ENCODE measurements at places on chromosomes 1 and 21. TPM values are rescaled to one million over a fixed set of nuclear protein-coding genes. Genes with fewer than 3 reads are reported as not detected.

MXRA8 gene
- polyA plus RNA-seq: 19.5 TPM

NLRP3 gene
- polyA plus RNA-seq: 0.19 TPM

DNA sequence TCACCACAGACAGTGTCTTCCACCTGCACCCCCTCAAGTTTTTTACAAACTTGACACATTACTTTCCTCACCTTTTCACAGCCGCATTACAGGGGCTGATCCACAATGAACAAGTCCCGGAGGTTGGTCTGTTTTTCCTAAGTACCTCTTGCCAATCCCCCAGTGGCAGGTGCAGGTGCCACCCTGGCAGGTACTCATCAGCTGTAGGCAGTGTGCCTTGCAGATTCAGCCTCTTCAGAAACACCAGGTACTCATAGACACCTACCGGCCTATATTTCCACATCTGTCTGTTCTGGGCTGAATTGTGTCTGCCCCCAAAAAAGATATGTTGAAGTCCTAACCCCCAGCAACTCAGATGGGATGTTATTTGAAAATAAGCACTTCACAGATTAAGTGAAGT, 81.4 kb upstream of the CNIH3 start:
- no peak for DNase-seq
- H3K27ac ChIP-seq: no peak overlapping the region
- no peaks in the 10 kb centered on the region for H3K36me3 ChIP-seq
- no peaks in the 10 kb centered on the region for H3K27me3 ChIP-seq
- H3K4me3 ChIP-seq: no peak overlapping the region

DNA sequence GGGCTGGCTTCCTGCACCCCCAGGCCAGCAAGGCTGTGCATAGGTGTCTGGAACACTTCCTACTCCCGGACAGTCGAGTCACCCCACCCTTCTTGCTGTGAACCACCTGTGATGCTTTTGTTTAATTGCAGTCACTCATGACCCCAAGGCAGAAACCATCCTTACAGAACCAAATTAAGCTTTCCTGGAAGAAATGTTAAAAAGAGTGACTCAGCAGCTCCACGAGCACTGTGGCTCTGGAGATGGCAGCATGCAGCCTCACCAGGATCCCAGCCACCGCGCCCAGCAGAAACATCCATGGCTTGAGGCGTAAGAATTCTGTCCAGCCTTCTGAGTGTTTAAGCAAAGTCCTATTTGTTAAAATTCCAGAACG, 28.8 kb downstream of the SNAP47 start:
- DNase-seq: no peak
- H3K27ac ChIP-seq: peak overlapping the region; percentile 81
- no peaks in the 10 kb centered on the region for H3K4me1 ChIP-seq
- H3K36me3 ChIP-seq: peaks cover 8% of the 10 kb centered on the region
- H3K27me3 ChIP-seq: no peaks in the 10 kb centered on the region

DNA sequence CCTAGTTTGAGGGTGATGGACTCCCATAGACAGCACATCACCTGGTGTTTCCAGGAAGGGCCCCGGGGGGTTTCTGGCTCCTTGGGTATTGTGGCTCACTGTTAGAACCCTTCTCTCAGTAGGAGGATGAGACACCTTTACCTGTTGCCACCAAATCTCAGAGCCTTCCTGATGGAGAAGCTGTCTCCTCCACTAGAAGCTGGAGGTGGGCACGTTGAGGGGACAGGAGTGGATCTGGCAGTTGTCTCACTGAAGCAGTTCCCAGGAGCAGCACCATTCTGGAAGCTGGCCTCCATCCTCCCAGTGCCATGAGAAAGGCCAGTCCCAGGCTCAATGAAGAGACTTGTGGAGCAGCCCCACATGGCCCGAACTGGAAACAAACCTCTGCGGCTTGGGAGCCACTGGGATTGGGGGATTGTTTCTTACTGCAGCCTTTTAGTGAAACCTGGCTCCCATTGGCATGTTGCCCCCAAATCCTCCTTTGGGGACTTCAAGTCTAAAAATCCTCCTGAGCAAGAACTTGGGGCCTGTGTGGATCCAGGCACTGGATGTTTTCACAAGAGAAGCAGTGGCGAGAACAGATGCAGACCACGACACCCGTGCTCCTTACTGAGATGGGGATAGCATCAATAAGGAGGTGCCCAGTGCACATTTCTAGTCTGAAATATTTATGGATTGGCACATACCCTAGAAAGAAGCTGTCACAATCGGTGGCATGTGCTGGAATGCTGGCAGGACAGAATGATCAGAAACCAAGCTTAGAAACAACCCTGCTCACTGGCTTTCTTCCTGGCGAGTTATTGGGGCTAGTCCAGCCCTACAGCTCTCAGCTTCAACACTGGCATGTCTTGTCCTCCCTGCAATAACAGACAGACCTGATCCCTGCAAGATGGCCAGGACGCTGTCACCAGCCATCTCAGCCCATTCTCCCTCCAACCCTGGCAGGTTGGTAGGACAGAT, 223.7 kb upstream of the AJAP1 start:
- no peak overlapping the region for H3K4me3 ChIP-seq
- peaks cover 4% of the 10 kb centered on the region for H3K4me1 ChIP-seq
- no peak overlapping the region for H3K27ac ChIP-seq

- no peaks in the 10 kb centered on the region for H3K4me1 ChIP-seq
- no peak overlapping the region for H3K4me3 ChIP-seq
- H3K27ac ChIP-seq: no peak overlapping the region
- peaks cover 7% of the 10 kb centered on the region for H3K27me3 ChIP-seq
- DNase-seq: no peak
Measured at GRCh38 chr1:110136911-110137310, 13.4 kb upstream of the SLC6A17 start.

DNA sequence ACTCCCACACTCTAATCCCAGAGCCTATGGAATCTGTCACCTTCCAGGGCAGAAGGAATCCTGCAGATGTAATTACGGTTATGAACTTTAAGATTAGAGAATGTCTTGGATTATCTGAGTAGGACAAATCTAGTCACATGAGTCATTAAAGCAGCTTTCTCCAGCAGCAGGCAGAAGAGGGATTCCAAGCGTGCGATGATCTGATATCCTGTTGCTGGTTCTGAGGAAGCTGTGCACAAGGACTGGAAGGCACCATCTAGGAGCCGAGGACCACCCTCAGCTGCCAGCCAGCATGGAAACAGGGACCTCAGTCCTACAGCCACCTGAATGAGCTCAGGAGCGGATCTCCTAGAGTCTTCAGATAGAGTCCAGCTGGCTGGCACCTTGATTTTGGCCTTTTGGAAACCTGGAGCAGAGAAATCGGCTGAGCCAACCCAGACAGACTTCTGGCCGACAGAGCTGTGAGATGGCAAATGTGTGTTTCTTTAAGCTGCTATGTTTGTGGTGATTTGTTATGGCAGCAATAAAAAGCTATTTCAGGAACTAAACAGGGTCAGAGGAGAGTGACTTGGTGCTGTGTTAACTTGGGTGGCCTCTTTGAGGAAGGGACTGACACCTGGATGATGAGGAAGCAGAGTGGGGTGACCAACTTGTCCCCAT, 34.5 kb downstream of the LRRN2 start:
- DNase-seq: no peak
- H3K27ac ChIP-seq: no peak overlapping the region

GRCh38 chr21:35077466-35077865, 28.4 kb upstream of the RUNX1 start:
- no peak overlapping the region for H3K4me3 ChIP-seq
- no peaks in the 10 kb centered on the region for H3K27me3 ChIP-seq
- no peak overlapping the region for H3K27ac ChIP-seq
- DNase-seq: no peak
- no peaks in the 10 kb centered on the region for H3K4me1 ChIP-seq
- H3K36me3 ChIP-seq: no peaks in the 10 kb centered on the region

GRCh38 chr1:181486098-181486420, 2.7 kb downstream of the CACNA1E start:
- no peak for DNase-seq
- no peak overlapping the region for H3K27ac ChIP-seq
- no peak overlapping the region for H3K4me3 ChIP-seq
- H3K27me3 ChIP-seq: peaks cover 86% of the 10 kb centered on the region
- no peaks in the 10 kb centered on the region for H3K36me3 ChIP-seq

DNA sequence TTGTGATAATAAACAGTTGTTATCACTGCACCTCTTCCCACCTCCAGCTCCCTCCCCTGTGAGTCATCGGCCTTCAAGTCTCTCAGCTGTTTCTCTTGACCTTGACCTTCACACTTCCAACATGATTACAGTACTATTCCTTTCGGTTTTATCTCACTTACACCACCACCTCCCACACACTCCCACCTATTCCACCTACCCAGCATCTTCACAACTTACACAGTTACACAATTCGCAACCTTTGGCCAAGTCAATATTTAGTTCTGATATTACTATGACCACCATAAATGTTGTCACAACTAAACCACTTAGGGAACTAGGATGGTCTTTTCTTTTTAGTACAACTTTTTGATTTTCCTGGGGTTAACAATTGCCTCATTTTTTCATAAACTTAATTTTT, 60.2 kb downstream of the RIPK4 start:
- no peak for DNase-seq
- H3K27ac ChIP-seq: no peak overlapping the region
- no peak overlapping the region for H3K4me3 ChIP-seq
- H3K36me3 ChIP-seq: no peaks in the 10 kb centered on the region
- no peaks in the 10 kb centered on the region for H3K27me3 ChIP-seq
- H3K4me1 ChIP-seq: no peaks in the 10 kb centered on the region

DNA sequence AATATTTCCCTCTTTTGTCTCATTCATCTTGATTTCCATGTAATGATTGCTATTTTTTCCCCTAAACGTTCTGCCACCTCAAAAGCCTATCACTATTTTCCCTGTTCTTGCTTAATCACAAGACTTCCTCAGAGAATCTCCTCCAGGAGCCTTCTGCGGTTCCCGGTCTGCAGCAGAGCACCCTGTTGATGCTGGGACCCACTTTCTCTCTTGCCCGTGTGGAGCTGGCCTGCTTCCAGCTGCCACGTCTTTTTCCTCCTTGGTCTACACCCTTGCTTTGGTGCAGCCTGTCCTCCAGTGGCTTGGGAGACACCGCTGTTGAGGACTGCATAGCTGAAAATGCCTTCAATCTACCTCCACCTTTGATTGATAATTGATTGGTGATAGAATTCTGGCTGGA, 70.0 kb upstream of the COA6 start:
- no peak overlapping the region for H3K27ac ChIP-seq
- no peak for DNase-seq
- H3K27me3 ChIP-seq: no peaks in the 10 kb centered on the region
- H3K4me1 ChIP-seq: no peaks in the 10 kb centered on the region
- no peaks in the 10 kb centered on the region for H3K36me3 ChIP-seq

- H3K27ac ChIP-seq: peak overlapping the region; percentile 45
- no peak overlapping the region for H3K4me3 ChIP-seq
- peaks cover 29% of the 10 kb centered on the region for H3K4me1 ChIP-seq
- DNase-seq: peak; percentile 63
- H3K36me3 ChIP-seq: no peaks in the 10 kb centered on the region
Measured at GRCh38 chr1:44947063-44947773, 39.2 kb downstream of the EIF2B3 start.

DNA sequence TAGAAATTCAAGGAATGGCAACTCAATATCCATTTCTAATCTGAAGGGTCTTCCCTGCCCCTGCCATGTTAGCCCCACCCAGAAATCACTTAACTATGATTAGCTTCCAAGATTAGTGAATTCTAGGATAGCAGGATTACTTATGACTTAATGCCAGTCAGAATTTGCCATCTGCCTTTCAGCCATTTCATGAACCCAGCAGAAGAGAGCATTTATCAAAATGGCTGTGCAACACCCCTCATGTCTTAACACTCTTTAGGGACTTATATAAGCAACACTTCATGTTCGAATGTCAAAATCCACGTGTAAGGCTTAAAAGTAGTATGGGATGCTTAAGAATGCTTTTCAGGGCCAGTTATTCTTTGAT, 288.5 kb downstream of the NFIA start:
- no peaks in the 10 kb centered on the region for H3K36me3 ChIP-seq
- no peaks in the 10 kb centered on the region for H3K27me3 ChIP-seq
- H3K27ac ChIP-seq: no peak overlapping the region
- H3K4me3 ChIP-seq: no peak overlapping the region

DNA sequence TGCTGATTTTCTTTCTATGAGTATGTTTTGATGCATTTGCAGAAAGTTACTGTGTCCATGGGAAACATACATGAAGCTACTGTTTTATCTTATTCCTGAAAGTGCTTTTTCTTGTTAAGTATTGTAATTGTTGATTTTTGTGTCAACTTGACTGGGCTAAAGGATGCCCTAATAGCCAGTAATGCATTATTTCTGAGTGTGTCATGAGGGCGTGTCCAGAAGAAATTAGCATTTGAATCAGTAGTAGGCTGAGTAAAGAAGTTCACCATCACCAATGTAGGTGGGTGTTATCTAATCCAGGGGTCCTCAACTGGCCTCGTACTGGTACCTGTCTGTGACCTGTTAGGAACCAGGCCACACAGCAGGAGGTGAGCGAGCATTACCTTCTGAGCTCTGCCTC, 760.2 kb downstream of the PLA2G4A start:
- H3K4me3 ChIP-seq: no peak overlapping the region
- H3K4me1 ChIP-seq: no peaks in the 10 kb centered on the region
- no peak overlapping the region for H3K27ac ChIP-seq
- no peak for DNase-seq
